ENCODE measurements at places on chromosomes 7 and 10.

DNA sequence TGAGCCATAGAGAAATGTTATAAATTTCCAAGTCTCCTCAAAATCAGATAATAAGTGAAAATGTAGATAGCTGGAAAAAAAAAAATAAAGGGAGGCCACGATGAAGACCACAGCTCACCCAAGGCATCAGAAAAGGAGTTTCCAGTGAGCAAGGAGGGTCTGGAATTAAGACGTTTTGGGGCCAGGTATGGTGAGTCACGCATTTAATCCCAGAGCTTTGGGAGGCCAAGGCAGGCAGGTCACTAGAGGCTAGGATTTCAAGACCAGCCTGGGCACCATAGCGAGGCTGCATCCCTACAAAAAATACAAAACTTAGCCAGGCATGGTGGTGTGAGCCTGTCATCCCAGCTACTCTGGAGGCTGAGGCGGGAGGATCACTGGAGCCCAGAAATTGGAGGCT is 65.5 kb downstream of the ASB13 start:
- DNase-seq, result no peak

GRCh38 chr7:131570401-131570800 is 14.0 kb upstream of the PODXL start:
- DNase-seq, result no peak

DNA sequence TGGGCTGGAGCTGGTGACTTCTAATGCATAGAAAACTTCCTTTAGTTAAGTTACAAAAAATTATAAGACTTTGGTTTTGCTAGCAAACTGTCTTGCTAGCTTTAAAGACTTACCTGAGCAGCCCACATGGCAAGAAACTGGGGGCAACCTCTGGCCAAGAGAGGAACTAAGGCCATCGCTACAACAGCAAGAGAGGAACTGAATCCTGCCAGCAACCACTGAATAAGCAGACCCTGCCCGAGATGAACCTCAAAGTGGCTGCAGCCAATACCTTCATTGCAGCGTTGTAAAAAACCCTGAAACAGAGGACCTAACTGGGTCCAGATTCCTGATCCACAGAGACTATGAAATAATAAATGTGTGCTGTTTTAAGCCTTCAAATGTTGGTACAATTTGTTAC is 54.6 kb upstream of the STARD3NL start:
- DNase-seq, result no peak

DNA sequence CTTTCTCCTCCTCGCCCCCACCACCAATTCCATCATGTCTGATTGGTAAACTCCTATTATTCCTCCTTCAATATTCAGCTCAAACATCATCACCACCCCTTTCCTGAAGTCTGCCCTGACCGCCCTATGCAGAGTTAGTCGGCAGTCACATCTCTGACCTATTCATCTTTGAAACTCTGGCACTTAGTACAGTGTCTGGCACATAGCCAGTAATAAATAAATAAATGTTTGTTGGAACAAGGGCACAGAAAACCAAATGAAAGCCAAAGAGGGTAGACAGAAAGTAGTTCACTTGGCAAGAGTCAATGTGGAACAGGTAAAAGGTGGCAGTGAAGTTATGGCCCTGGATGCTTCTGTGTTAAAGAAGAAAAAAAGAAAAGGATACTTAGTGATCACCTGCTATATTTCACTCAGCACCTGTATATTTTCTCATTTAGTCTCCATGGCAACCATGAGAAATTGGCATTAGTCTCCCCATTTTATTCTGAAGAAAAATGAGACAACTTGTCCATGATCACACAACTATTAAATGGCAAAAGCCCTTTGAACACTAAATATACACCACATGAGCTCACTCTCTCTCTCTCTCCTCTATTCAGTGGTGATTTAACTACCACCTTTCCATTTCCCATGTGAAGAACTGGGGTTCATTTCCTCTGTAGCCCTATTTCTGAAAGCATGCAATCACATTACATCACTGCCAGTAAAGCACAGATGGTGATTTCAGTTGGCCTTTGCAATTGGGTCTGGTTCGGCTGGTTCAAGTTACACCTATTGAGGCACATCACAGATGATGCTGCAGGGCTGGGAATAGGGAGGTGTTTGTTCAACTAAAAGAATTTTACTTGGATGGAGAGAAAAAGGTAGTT is 25.3 kb downstream of the CHCHD3 start:
- no peak for DNase-seq

- no peak for DNase-seq
Measured at GRCh38 chr7:99011706-99012404, 132.1 kb downstream of the SMURF1 start.

- DNase-seq, result no peak
Measured at GRCh38 chr7:127858091-127858914, 172.9 kb downstream of the LRRC4 start.

DNA sequence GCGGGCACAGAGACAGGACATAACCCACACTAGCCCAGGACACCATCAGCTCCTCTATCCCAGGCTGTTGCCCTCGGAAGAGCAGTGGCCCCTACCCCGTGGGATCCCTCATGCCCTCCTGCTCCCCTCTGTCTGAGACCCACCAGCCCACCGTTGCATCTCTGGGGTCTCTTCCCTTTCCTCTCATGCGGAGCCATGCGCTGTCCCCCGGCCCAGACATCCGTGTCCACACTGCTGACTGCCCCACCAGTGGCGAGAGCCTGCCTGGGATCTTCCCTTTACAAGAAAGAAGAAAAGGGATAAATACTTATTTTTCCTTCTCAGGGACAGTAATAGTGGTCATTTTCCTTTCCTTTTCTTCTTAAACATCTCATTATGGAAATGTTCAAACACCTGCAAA is 115.4 kb downstream of the WDR37 start:
- DNase-seq, result no peak

DNA sequence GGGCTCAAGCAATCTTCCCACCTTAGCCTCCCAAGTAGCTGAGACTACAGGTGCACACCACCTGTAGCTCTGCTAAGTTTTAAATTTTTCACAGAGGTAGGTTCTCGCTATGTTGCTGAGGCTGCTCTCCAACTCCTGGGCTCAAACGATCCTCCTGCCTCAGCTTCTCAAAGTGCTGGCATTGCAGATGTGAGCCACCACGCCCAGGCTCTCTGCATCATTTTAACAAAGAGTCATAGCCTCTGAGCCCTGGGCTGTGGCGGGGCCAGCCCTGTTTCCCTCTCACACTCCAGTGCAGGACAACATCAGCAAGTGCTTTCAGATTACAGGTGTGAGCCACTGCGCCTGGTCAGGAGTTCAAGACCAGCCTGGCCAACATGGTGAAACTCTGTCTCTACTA is 102.5 kb downstream of the COL26A1 start:
- no peak for DNase-seq

GRCh38 chr7:15178065-15178464 is 275.5 kb upstream of the DGKB start:
- DNase-seq, result peak; percentile 9

DNA sequence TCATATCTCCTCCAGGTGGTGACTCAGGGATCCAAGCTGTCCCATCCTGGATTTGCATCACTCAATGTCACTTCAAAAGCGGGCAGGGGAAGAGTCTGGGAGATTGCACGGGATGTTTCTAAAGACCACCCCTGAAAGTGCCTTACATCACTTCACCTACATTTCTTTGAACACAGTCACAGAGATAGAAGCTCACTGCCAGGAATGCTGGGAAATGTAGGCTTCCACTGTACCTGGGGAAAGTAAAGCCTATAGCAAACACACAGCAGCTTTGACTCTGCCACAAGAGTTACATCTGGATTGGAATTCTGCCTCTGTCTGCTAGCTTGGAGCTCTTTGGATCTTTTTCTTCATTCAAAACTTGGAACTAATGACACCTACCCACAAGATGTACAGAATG is 300.9 kb downstream of the WDR11 start:
- no peak for DNase-seq

GRCh38 chr10:3071405-3072198 is 4.3 kb downstream of the PFKP start:
- peak; percentile 97 for DNase-seq

GRCh38 chr10:58265249-58265648 is 2.4 kb downstream of the IPMK start:
- no peak for DNase-seq

DNA sequence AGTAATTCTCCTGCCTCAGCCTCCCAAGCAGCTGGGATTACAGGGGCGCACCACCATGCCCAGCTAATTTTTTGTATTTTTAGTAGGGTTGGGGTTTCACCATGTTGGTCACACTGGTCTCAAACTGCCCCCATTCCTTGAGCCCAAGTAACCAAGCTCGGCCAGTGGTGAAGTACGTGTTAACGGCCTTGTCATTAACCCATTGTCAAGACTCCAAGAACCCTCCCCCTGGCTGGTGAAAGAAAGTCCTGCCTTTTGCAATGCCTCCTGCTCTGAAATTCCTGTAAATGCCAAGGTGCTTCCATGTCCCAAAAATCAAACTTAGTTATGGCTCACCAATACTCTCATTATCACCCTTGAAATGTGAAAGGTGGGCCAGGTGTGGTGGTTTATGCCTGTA is 18.8 kb upstream of the SEPHS1 start:
- DNase-seq, result no peak

- no peak for DNase-seq
Measured at GRCh38 chr7:137305901-137306621, 37.5 kb downstream of the PTN start.

- DNase-seq, result peak; percentile 92
Measured at GRCh38 chr7:139490130-139490529, 6.7 kb upstream of the KLRG2 start.

DNA sequence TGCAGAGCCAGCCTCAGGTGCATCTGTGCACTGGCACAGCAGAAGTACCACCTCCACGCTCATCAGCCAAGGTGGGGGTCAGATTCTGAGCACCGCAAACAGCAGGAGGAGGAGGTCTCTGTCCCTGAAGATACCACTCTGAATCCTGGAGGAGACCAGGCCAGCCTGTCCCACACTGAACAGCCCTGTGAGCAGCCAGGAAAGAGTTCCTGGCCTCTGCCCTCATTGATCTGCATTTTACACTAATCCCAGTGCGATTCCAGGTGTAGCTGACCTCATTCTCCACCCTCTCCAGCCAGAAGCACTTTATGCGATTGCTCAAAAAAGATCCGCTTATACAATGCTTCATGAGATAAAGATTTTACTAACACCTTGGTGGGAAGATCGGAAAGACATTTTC is 99.1 kb upstream of the CACUL1 start:
- no peak for DNase-seq

DNA sequence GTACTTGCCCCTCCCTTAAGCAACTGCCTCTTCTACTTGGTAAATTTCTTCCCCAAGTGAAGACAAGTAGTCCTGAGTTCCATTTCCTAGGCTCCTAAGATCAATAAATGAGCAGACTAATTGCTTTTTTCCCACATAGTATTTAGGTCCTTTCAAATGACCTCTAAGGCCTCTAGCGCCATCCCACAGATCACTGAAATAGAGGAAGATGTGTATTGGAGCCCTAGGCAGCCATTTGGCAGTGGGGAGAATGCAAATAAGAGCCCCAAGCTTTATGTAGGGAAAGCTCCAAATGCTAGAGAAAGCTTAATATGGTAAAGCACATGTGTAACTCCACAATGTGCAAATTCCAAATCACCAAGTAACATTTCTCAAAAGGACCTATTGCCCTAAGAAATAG is 316.5 kb upstream of the PHF14 start:
- DNase-seq, result no peak

GRCh38 chr10:97174941-97175340 is 10.8 kb downstream of the SLIT1 start:
- DNase-seq, result no peak

DNA sequence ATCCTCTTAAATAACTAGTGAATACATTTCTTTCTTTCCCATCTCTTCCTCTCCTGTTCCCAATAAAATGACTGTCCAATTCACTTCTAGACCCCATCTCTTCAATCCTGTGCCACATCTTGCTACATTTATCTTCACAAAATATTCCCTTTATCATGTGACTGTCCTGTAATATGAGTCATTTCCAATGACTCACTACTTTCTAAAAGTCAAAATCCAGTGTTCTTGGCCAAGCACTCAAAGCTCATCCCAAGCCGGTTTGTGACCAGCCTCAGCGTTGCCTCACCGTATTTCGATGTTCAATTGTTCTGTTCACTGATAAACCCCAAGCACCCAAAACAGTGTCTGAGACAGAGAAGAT is 104.7 kb downstream of the PARD3 start:
- DNase-seq, result peak; percentile 71
